ENCODE measurements at places on chromosomes 7 and 10. TPM values are rescaled to one million over a fixed set of nuclear protein-coding genes. Genes with fewer than 3 reads are reported as not detected.

The TSPAN33 gene
- total RNA-seq, result 4.7 TPM

The AMZ1 gene
- 2.2 TPM for total RNA-seq

The DDC gene
- not detected for total RNA-seq

The TRAPPC14 gene
- 8.0 TPM for total RNA-seq

The HECW1 gene
- 54.7 TPM for total RNA-seq

The ANKRD61 gene
- 0.31 TPM for total RNA-seq

The CDC123 gene
- total RNA-seq, result 105 TPM

The ALKBH4 gene
- total RNA-seq, result 14.3 TPM

The NUDT13 gene
- total RNA-seq, result 0.31 TPM

The PALD1 gene
- total RNA-seq, result 8.9 TPM

The MCM10 gene
- total RNA-seq, result 2.5 TPM

The NKX2-3 gene
- not detected for total RNA-seq

The ANTXRL gene
- not detected for total RNA-seq

The NPY4R gene
- total RNA-seq, result not detected

The COL17A1 gene
- total RNA-seq, result not detected

The SH2D4B gene
- 1.4 TPM for total RNA-seq

The MACC1 gene
- total RNA-seq, result 0.16 TPM

The BAIAP2L1 gene
- total RNA-seq, result 0.16 TPM

The ARHGAP22 gene
- 2.2 TPM for total RNA-seq

The ASB10 gene
- not detected for total RNA-seq

The AUTS2 gene
- total RNA-seq, result 95.3 TPM

The ADCK2 gene
- 47.6 TPM for total RNA-seq

The GRID2IP gene
- 1.2 TPM for total RNA-seq

The SFTPD gene
- 0.62 TPM for total RNA-seq

The DPP6 gene
- total RNA-seq, result 36.7 TPM

The ASAH2 gene
- total RNA-seq, result 1.7 TPM

The ZCCHC24 gene
- total RNA-seq, result 6.2 TPM

The PRKCQ gene
- total RNA-seq, result 1.4 TPM

The MET gene
- total RNA-seq, result 65.5 TPM

The OR6V1 gene
- total RNA-seq, result not detected

The KAZALD1 gene
- total RNA-seq, result 1.4 TPM

The C10orf90 gene
- total RNA-seq, result 0.16 TPM

The LIMK1 gene
- total RNA-seq, result 14.5 TPM

The OR2A12 gene
- total RNA-seq, result not detected

The GHRHR gene
- total RNA-seq, result not detected

The AKAP9 gene
- total RNA-seq, result 217 TPM

The SPDYE18 gene
- total RNA-seq, result 1.4 TPM

The IMMP2L gene
- 14.8 TPM for total RNA-seq

The PHYHIPL gene
- total RNA-seq, result 42.4 TPM

The LRRD1 gene
- 0.78 TPM for total RNA-seq

The GTF2IRD2 gene
- 51.0 TPM for total RNA-seq

The NCF1 gene
- total RNA-seq, result not detected

The GGCT gene
- total RNA-seq, result 17.6 TPM

The MEOX2 gene
- total RNA-seq, result 0.16 TPM

The BICC1 gene
- total RNA-seq, result 7.6 TPM

The OR9A2 gene
- total RNA-seq, result 1.1 TPM

The GPAM gene
- total RNA-seq, result 51.3 TPM

The PTPRE gene
- total RNA-seq, result 19.8 TPM

The ADAM22 gene
- 90.6 TPM for total RNA-seq

The MMP21 gene
- total RNA-seq, result not detected

The LDB3 gene
- total RNA-seq, result 0.16 TPM

The C10orf53 gene
- not detected for total RNA-seq

All from occipital lobe (tissue), 3 donors.